ENCODE measurements at places on chromosomes 7 and 10. TPM values are rescaled to one million over a fixed set of nuclear protein-coding genes. Genes with fewer than 3 reads are reported as not detected.

DNA sequence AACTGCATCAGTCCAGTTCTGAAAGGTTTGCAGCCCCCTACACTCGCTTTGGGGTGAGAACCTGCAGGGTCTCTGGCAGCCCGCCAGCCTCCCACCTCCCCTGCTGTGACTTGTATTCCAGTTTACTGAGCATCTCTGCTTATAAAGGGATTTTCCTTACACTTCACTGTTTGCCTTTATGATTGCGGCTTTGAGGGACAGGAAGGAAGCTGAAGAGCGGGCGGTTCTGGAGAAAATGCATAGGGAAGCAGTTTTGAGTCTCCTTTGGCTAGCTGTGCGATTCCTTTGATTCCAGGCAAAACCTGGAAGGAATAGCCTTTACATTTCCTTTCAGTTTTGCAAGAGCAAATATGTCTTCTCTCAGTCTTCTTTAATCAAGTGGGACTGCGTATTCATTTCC, 65.0 kb upstream of the TRIM8 start:
- no peaks in the 10 kb centered on the region for H3K36me3 ChIP-seq
- no peak overlapping the region for H3K27ac ChIP-seq
- no peak overlapping the region for H3K4me3 ChIP-seq
- no peaks in the 10 kb centered on the region for H3K27me3 ChIP-seq
- H3K4me1 ChIP-seq, result no peaks in the 10 kb centered on the region

DNA sequence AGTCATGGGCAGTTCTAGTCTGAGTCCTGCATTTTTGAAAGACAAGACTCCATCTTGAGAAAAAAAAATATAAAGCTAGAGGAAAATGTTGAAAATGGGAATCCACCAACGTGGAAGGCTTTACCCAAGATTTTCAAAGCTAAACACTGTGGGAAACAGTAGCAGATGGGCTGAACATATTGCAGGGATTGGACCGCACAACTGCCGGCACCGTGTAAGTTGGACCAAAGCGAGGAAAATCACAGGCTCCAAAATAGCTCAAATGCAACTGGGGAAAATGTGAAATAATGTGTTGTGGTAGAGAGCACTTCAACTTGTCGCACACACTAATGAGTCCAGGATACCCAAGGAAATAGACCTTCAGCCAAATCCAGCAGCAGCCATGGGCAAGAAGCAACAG, 26.4 kb upstream of the ADRB1 start:
- no peak for DNase-seq
- H3K27me3 ChIP-seq, result no peaks in the 10 kb centered on the region
- no peaks in the 10 kb centered on the region for H3K4me1 ChIP-seq
- H3K36me3 ChIP-seq, result no peaks in the 10 kb centered on the region
- no peak overlapping the region for H3K27ac ChIP-seq

DNA sequence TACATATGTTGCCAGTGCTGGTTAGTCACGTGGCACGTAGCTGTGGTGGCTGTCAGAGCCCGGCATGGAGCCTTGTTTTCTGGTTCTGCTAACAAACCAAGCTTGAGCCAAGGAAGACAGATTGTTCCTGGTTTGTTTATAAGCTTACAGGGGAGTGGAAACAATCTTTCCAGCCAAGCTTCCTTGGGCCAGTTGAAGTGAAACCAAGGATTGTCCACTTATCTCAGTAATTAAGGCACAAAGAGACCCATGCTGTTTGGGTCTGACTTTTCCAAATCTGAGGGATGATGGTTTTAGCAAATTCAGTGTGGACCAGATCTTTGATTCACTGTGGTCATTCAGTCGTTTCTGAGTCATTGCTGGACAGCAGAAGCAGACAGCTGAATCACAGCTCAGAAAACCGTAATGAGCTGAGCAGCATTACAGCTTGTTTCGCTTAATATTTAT, 297.3 kb upstream of the COBL start:
- H3K4me3 ChIP-seq, result no peak overlapping the region
- no peaks in the 10 kb centered on the region for H3K27me3 ChIP-seq
- H3K36me3 ChIP-seq, result no peaks in the 10 kb centered on the region
- no peaks in the 10 kb centered on the region for H3K4me1 ChIP-seq
- no peak overlapping the region for H3K27ac ChIP-seq

DNA sequence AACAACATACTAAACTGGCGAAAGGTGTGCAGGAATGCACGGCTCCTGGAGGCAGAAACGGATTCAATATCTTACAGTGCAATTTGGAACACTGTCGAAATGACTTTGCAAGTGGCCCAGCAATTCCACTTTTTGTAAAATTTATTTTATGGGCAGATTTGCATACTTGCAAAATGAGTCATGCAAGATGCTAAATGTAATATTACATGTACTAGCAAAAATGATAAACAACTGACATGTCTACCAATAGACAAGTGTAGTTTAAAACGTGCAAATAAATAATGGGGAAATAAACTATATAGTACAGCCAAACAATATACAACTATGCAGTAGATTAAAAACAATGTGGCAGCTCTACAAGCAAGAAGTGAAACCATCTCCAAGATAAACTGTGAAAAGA, 97.7 kb downstream of the ARHGAP12 start:
- H3K27ac ChIP-seq, result no peak overlapping the region
- H3K27me3 ChIP-seq, result no peaks in the 10 kb centered on the region
- no peaks in the 10 kb centered on the region for H3K4me1 ChIP-seq
- no peaks in the 10 kb centered on the region for H3K36me3 ChIP-seq
- no peak overlapping the region for H3K4me3 ChIP-seq

- no peak for DNase-seq
- H3K4me3 ChIP-seq, result no peak overlapping the region
Measured at GRCh38 chr10:14904316-14904732, 25.7 kb downstream of the SUV39H2 start.

- H3K27me3 ChIP-seq, result no peaks in the 10 kb centered on the region
- peaks cover 15% of the 10 kb centered on the region for H3K36me3 ChIP-seq
- no peak overlapping the region for H3K27ac ChIP-seq
- H3K4me3 ChIP-seq, result no peak overlapping the region
- no peak for DNase-seq
- no peaks in the 10 kb centered on the region for H3K4me1 ChIP-seq
Measured at GRCh38 chr7:17846935-17847334, 93.4 kb downstream of the SNX13 start.

GRCh38 chr10:48948470-48949037, 8.9 kb upstream of the LRRC18 start:
- H3K4me1 ChIP-seq, result no peaks in the 10 kb centered on the region
- no peaks in the 10 kb centered on the region for H3K27me3 ChIP-seq
- H3K4me3 ChIP-seq, result no peak overlapping the region
- DNase-seq, result no peak
- no peaks in the 10 kb centered on the region for H3K36me3 ChIP-seq

DNA sequence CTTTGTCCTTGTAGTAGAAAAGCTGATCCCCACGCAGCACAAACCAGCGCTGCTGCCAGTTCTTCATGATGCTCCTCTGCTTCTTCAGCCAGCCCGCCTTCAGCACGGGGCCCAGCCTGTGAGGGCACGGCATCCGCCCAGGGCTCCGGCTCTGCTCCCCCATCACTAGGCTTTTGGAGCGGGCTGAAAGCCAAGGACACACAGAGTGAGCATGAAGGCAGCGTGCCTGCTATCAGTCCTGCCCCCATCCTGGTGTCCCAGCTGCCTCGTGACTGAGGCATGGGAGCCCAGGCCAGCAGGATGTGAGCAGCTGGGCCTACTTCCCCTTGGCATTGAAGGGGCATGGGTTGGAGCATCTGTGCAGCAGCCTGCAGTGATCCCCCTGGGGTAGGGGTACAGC, 21.9 kb downstream of the ARHGAP22 start:
- no peak overlapping the region for H3K27ac ChIP-seq
- no peaks in the 10 kb centered on the region for H3K4me1 ChIP-seq
- no peak for DNase-seq
- H3K36me3 ChIP-seq, result peaks cover 10% of the 10 kb centered on the region

DNA sequence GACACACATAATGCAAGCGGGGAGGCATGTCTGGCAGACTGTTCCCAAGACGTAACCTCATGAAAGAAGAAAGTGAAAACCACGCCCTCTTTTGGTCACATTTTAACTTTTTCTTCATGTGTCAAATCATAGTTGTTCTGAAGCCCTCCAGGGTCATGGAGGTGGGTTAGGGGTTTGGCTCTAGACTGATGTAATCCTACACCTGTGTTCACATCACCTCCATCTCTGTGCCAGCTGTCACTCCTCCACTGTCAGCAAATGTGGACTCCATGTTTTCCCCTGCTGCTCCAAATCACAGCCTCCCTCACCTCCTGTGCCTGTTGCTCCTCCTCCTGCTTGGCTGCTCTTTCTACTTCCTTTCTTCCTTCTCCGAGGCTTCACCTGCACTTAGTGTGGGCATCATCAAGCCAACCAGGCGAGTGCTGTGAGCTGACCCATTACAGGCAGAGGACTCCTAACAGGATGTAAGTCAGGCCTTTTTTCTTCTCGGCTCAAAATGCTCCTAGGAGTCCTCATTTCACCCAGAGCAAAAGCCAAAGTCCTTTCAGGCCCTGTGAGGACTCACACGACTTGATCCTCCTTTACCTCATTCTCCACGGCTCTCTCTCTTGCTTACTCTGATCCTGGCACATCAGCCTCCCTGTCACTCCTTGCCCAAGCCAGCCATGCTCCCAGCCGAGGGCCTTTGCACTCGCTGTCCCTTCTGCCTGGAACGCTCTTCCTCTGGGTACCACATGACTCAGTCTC, 66.4 kb upstream of the IFRD1 start:
- no peak overlapping the region for H3K4me3 ChIP-seq
- no peaks in the 10 kb centered on the region for H3K4me1 ChIP-seq
- no peaks in the 10 kb centered on the region for H3K27me3 ChIP-seq
- H3K36me3 ChIP-seq, result no peaks in the 10 kb centered on the region

VIM gene
- total RNA-seq, result 240 TPM

DNAJC12 gene
- 0.90 TPM for total RNA-seq

ELN gene
- 0.55 TPM for total RNA-seq

GLRX3 gene
- 139 TPM for total RNA-seq
